NCI-H1694 treated with DMSO at 0.1 percent for 48 hours (cell line): ENCODE measurements at places on chromosomes 5 and 9.

DNA sequence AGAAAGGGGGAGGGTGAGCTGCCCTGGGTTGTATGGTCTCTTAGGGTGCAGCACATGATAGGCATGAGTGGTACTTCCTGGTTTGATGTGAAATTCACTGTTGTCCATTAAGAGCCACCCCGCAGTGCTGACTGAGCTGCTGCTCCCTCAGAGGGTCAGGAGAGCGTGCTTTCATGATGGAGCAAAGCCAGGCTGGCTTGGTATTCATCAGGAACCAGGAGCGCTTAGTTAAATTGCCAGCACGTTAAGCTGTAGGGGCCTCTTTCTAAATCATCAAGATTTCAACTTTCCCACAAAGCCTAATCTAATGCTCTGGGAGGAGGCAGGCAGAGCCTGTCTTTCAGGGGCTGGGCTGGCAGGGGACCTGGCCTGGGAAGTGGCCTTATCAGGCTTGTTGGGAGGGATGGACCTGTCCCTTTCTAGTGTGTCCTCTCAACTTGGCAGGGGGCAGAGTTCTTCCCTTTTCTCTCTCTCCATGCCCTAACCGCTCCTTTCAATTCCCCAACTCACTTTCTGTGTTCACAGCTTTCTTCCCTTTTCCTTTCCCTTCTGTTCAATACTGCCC lies 7.9 kb downstream of the CYSTM1 start:
- DNase-seq = no peak

DNA sequence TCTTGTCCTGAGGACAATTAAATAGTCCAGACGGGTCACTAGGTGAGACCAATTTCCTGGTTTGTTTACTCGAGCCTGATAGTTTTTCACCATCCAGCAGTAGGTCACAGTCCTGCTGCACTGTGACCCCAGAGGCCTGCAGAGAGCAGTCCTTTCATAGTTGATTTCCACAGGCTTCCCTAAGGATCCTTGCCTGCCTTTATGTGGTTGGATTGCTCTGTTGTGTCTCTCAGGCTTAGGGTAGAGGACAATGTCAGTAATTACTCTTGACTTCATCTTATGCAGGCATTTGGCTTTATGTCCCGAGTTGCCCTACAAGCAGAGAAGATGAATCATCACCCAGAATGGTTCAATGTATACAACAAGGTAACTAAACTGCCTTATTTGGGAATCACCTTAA lies 9.0 kb upstream of the CATSPER3 start:
- DNase-seq = no peak

DNA sequence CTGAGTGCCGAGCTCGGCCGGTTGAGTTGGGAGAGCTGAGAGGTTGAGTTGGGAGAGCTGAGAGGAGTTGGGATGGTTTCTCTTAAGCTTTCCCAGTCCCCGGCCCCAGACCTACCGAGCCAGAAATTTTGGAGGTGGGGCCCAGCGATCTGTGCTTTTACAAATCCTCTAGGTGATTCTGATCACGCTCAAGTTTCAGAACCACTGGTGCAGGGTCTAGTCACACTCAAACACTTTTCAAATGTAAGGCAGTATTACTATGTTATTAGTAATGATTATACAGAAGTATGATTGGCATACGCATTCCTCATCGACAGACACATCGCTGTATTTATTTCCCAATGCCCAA lies 256 bp upstream of the CLINT1 start:
- no peak for DNase-seq

- no peak for DNase-seq
Observed at GRCh38 chr5:84364043-84364442, 20.6 kb downstream of the EDIL3 start.

DNA sequence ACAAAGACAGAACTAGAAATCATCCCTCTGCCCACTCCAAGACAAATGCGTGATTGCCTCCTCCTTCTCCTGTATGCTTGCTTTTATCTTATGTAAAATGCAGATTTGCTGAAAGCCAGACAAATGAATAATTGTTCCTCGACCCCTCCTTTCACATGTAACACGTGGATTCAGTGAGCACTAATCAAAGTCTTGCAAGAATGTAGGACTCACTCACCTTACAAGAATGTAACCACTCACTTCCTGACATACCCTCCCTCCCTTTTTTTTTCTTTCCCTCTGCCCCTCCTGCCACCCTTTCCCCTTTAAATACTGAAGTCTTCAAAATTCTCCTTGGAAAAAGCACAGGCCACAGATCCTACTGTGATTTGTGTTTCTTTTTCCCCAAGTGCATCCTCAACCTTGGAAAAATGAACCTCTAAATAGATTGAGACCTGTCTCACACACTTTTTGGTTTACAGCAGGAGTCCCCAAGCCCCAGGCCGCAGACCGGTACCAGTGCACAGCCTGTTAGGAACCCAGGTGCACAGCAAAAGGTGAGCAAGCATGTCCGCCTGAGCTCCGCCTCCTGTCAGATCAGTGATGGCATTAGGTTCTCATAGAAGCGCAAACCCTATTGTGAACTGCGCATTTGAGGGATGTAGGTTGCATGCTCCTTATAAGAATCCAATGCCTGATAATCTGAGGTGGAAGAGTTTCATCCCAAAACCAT lies 29.4 kb upstream of the HSD17B3 start:
- no peak for DNase-seq

GRCh38 chr9:69820955-69821788 lies 555 bp downstream of the CFAP95 start:
- DNase-seq = no peak

GRCh38 chr9:76419782-76420380 lies 25.7 kb upstream of the RFK start:
- DNase-seq = no peak

DNA sequence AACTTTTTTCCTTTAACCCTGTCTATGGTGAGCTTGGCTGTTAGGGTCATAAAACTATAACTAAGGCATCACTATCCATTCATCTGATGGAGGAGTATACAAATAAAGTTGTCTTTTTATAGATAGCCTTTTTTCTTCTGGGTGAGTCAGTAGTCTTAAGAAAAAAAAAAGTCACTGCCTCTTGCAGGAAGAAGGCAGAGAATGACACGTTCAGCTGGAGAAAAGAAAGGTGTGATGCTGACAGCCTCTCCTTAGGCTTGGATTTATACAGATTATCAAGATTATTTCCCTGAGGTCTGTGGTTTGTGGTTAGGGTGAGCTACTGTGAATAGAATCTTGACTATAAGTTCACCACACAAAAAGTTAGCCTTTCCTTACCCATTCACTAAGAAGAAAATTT lies 23.0 kb downstream of the EPB41L4B start:
- no peak for DNase-seq

GRCh38 chr5:98069876-98070512 lies 703.5 kb upstream of the RGMB start:
- no peak for DNase-seq

GRCh38 chr5:109825450-109825849 lies 135.7 kb downstream of the MAN2A1 start:
- DNase-seq = no peak
